ENCODE measurements at places on chromosomes 4 and X.

GRCh38 chrX:33149085-33149484 is 62.3 kb downstream of the DMD start:
- no peak for DNase-seq

DNA sequence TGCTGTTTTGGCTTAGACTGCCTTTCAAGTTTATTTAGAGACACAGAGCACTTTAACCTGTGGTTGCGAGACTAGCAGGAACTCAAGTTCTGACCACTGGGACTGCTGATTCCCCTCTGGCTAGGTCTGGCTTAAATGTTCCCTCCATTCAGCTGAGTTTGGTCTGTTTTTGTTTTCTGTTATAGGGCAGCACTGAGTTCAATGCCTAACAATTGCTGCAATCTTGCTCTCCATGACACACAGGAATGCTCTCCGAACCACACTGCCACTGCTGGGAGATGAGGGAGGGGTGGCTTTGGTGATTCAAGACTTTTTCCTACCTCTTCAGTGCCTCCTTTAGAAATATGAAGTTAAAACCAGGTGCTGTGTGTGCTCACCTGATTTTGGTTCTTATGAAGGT is 106.3 kb upstream of the EOLA2 start:
- no peak for DNase-seq

- peak; percentile 67 for DNase-seq
Observed at GRCh38 chr4:1871471-1872021, 353 bp downstream of the NSD2 start.

DNA sequence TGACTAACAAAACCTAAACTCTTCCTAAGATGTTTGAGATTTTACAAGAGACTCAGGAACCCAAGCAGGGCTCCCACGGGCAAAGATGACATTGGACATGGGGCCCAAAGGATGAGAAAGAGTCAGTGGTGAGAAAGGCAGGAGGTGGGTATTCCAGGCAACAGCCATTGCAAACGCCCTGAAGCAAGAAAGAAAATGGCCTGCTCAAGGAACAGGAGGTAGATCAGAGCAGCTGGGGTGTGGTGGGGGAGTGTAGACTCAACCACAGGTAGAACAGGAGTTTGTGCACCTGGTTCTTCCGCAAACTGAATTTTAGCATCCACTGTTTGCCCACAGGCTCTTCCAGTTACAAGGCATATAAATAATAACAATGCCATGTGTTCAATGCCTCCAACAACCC is 3.3 kb downstream of the PPP2R2C start:
- no peak for DNase-seq

DNA sequence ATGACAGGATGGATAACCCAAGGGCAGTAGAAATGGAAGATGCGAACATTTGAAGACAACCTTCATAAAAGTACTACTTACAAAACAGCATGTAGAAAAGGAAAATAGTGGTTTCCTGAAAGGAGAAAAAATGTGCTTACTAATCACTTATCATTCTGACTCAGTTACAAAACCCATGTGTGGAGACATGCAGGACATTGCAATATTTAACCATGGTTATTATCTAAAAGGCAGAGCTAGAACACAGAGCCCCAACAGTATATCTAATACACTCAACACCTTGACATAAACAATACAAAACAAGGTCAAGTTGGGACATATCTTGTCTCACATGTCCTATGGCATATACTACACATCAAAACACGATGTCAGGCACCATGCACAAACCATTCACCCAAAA is 55.9 kb downstream of the EIF4E start:
- DNase-seq: no peak

GRCh38 chr4:163070023-163070422 is 96.7 kb downstream of the NAF1 start:
- no peak for DNase-seq

DNA sequence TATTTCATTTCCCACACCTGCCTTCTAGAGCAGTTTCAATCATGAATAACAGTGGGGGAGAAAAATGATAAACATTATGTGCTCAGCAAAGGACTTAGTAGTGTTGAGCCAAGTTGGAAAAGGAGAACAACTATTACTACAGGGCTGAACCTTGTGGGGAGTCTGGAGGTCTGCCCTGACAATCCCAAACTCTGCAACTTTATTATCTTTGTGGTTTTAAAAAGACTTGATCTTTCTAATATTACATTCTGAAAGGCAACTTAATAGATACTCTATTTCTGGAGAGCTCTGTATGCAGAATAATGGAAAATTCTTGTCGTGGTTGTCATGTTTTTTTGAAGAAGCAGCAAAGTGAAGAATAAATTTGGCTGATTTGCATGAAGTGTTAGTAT is 116.1 kb downstream of the SPCS3 start:
- no peak for DNase-seq

DNA sequence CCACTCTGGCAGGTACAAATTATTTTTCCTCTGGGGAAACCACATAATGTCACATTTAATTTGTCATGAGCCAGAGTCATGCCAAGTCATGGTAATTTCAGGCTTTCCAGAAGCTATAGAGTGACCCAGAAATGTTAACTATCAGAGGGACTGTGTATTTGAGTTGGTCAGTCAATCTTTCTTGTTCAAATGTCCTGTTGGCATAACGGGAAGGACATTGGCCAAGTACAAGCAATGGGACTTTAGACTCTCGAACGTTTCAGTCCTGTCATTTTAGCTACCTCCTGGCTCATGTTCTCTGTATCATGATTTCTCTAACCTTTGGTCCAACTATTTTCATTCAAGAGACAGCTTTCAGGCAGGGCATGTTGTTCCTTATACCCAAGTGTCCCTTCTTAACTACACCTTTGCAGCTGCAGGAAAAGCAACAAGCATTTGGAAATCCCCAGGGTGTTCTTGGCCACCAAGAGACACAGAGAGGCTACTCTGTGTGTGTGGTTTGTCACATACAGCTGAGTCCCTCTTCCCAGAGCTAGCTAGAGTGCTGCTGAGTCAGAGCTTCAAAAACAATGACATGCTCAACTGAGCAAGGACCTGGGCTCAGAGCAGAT is 142.6 kb downstream of the EGF start:
- no peak for DNase-seq

- no peak for DNase-seq
Observed at GRCh38 chr4:5292101-5292500, 240.8 kb downstream of the STK32B start.

GRCh38 chr4:142984871-142985585 is 138.9 kb upstream of the INPP4B start:
- peak; percentile 2 for DNase-seq

DNA sequence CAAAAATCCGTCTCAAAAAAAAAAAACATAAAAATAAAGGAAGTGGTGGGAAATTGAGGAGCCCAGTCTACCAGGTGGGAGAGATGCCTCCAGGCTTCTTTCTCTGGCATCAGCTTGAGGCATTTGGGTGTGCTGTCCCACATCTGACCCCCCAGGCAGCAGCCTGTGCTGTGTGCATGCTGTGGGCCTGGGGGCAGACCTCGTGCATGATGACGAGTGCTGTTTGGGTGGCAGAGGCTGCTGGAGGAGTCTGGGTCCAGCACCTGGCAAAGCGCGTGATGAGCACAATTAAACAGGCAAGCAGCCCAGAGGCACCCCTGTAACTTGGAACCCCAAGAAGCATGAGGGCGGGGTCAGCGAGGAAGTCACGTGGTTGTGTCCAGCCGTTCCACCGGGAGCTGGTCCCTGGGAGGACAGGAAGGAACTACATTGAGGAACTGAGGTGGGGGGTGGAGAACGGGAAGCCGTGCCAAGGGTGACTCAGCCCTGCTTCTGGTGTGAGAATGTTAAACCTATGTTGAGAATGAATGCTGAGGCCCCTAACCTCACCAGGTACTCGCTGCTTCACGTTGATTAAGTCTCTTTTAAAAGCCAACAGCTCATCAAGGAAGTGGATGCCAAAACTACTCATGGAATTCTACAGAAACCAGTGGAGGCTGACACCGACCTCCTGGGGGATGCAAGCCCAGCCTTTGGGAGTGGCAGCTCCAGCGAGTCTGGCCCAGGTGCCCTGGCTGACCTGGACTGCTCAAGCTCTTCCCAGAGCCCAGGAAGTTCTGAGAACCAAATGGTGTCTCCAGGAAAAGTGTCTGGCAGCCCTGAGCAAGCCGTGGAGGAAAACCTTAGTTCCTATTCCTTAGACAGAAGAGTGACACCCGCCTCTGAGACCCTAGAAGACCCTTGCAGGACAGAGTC is 6.1 kb downstream of the TACC3 start:
- DNase-seq: no peak

- no peak for DNase-seq
Observed at GRCh38 chr4:10302096-10302495, 155.1 kb downstream of the ZNF518B start.

GRCh38 chr4:71237641-71238040 is 101.2 kb upstream of the SLC4A4 start:
- DNase-seq: no peak

GRCh38 chr4:173046144-173046543 is 122.5 kb upstream of the GALNT7 start:
- DNase-seq: no peak

GRCh38 chrX:18146954-18147353 is 73.7 kb downstream of the BEND2 start:
- no peak for DNase-seq

Measured in NCI-H526 (cell line).